ENCODE measurements at places on chromosomes 1 and 21.

DNA sequence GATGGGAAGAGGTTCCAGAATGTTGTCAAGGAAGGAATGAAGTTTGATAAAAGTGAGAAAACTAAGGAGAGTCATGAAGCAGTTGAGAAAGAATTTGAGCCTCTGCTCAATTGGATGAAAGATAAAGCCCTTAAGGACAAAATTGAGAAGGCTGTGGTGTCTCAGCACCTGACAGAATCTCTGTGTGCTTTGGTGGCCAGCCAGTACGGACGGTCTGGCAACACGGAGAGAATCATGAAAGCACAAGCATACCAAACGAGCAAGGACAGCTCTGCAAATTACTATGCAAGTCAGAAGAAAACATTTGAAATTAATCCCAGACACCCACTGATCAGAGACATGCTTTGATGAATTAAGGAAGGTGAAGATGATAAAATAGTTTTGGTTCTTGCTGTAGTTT lies 142.8 kb downstream of the CDC7 start:
- no peak for DNase-seq

GRCh38 chr1:29156543-29157268 lies 25.0 kb downstream of the SRSF4 start:
- DNase-seq: no peak

- DNase-seq: no peak
These were observed 30.2 kb upstream of the RNF187 start for GRCh38 chr1:228457017-228457395.

GRCh38 chr1:229879746-229880145 lies 187.3 kb upstream of the GALNT2 start:
- DNase-seq: no peak

DNA sequence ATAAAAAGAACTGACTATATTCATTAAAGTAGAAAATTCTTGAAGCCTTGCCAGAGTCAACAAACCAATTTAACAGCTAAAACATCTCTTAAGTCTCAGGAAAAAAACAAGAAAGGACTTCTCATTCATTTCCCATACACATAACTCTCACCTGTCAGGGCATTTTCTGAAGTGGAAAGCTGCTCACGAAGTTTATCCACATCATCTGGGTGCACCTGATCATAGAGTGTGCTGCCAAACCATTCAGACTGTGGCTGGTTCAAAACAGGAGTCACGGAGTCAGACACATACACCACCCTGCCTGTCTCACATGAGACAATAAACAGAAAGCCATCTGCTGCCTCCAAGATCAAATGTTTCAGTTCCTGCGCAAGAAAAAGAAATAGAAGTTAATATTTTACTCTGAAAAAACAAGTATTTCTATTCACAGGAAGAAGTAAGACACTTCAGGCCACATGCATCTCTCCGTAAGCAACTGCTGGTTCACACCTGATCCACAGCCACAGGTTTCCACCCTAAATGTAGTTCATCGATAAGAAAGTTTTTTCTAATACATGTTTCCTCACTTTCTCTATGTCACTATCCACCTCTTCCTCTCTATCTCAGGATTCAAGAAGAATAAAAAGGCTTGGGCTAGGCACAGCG lies 28.2 kb upstream of the CTSK start:
- no peak for DNase-seq

- no peak for DNase-seq
These were observed 14.5 kb downstream of the MYBPH start for GRCh38 chr1:203161175-203161574.

All from PC-3 (cell line).